Esophagus squamous epithelium (tissue), 5 donors: ENCODE measurements at places on chromosomes 11 and 22.

GRCh38 chr11:108369064-108369463 lies 98.3 kb downstream of the C11orf65 start:
- H3K4me1 ChIP-seq = no peaks in the 10 kb centered on the region
- no peak overlapping the region for H3K4me3 ChIP-seq
- no peaks in the 10 kb centered on the region for H3K27me3 ChIP-seq

DNA sequence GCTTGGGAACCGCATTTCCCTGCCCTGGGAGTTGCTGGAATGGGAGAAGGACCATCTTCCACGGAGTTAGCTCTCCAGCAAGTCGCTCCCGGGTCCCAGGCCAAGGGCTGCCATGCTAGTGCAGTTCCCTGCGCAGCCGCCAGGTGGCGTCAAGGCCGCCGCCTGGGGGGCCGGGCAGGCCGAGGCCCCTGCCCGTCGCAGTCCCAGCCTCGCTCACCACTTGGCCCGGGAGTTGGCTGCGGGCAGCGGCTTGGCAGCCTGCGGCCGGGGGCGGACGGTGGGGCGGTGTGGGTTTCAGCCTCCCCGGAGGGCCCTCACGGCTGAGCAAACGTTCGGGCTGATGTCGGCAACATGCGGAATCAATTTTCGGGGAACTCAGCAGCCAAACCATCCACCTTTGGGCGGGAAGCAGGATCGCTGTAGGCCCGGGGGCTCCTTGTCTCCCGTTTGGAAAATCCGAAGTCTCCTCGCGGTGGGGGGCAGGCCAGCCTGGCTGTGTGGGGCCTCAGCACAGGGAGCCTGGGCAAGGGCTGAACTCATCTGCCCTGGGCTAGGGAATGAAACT lies 415.1 kb downstream of the SOX6 start:
- DNase-seq = no peak
- no peak overlapping the region for H3K27ac ChIP-seq
- H3K27me3 ChIP-seq = no peaks in the 10 kb centered on the region
- H3K4me1 ChIP-seq = peaks cover 4% of the 10 kb centered on the region
- no peaks in the 10 kb centered on the region for H3K36me3 ChIP-seq

- no peak overlapping the region for H3K27ac ChIP-seq
- no peaks in the 10 kb centered on the region for H3K4me1 ChIP-seq
- no peak for DNase-seq
- no peak overlapping the region for H3K4me3 ChIP-seq
- no peaks in the 10 kb centered on the region for H3K27me3 ChIP-seq
Measured at GRCh38 chr11:87425391-87425790, 387.7 kb downstream of the TMEM135 start.

GRCh38 chr22:50610581-50610980 lies 10.0 kb downstream of the MAPK8IP2 start:
- peaks cover 15% of the 10 kb centered on the region for H3K4me1 ChIP-seq
- no peaks in the 10 kb centered on the region for H3K36me3 ChIP-seq
- no peak overlapping the region for H3K4me3 ChIP-seq
- no peak for DNase-seq
- H3K27ac ChIP-seq = no peak overlapping the region

- no peak for DNase-seq
- no peaks in the 10 kb centered on the region for H3K27me3 ChIP-seq
- peak overlapping the region; percentile 12 for H3K4me3 ChIP-seq
Measured at GRCh38 chr11:61488651-61489291, 19.8 kb upstream of the LRRC10B start.

DNA sequence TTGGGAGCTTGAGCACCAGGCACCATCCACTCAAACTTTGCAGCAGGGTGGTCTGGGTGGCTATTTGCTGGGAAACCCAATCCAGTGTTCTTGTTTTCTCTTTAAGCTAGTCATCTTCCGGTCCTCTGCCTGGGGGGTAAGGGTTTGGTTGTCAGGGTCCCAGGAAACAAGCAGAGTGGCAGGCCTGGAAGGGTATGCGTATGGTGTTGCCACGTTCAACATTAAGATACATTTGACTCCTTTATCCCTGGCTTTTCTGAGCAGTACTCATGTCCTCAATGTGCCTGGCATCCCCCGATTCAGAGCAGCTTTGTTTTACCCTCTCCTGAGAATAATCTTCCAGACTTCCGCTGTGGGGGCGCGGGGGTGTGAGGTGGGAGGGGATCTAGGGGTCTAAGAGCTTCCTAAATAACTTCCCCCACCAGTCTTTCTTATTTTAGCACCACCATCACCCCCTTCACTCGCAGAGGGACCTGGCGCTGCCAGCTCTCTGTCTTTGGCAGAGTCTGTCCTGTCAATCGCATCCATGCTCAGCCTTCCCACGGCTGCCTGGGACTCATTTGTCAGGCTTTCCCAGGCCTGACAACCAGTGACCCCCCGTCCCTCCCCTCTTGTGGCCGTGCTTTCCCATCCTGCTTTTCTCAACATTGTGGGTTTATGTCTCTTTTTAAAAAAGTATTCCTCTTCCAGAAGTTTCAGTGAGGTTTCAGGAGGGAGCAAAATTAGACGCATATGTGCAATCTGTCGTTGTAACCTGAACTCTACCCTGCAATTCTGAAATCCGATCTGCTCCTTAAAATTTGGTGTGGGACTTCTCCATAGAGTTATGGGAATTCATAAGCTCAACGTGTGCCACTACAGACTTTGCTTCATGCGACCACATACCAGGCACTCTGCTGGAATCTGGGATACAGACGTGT lies 27.0 kb upstream of the RBFOX2 start:
- H3K36me3 ChIP-seq = no peaks in the 10 kb centered on the region
- no peak overlapping the region for H3K27ac ChIP-seq
- H3K4me3 ChIP-seq = no peak overlapping the region
- no peak for DNase-seq
- H3K27me3 ChIP-seq = no peaks in the 10 kb centered on the region
- peaks cover 20% of the 10 kb centered on the region for H3K4me1 ChIP-seq

- H3K27ac ChIP-seq = no peak overlapping the region
- H3K27me3 ChIP-seq = no peaks in the 10 kb centered on the region
- H3K36me3 ChIP-seq = no peaks in the 10 kb centered on the region
- H3K4me3 ChIP-seq = no peak overlapping the region
- DNase-seq = no peak
Measured at GRCh38 chr11:113591117-113591516, 115.0 kb downstream of the TMPRSS5 start.

GRCh38 chr11:70493089-70493474 lies 94.8 kb downstream of the CTTN start:
- no peaks in the 10 kb centered on the region for H3K4me1 ChIP-seq
- no peak overlapping the region for H3K4me3 ChIP-seq
- H3K36me3 ChIP-seq = no peaks in the 10 kb centered on the region
- H3K27ac ChIP-seq = no peak overlapping the region

GRCh38 chr11:17745023-17745772 lies 10.6 kb downstream of the KCNC1 start:
- DNase-seq = no peak
- no peaks in the 10 kb centered on the region for H3K4me1 ChIP-seq
- peaks cover 36% of the 10 kb centered on the region for H3K27me3 ChIP-seq

DNA sequence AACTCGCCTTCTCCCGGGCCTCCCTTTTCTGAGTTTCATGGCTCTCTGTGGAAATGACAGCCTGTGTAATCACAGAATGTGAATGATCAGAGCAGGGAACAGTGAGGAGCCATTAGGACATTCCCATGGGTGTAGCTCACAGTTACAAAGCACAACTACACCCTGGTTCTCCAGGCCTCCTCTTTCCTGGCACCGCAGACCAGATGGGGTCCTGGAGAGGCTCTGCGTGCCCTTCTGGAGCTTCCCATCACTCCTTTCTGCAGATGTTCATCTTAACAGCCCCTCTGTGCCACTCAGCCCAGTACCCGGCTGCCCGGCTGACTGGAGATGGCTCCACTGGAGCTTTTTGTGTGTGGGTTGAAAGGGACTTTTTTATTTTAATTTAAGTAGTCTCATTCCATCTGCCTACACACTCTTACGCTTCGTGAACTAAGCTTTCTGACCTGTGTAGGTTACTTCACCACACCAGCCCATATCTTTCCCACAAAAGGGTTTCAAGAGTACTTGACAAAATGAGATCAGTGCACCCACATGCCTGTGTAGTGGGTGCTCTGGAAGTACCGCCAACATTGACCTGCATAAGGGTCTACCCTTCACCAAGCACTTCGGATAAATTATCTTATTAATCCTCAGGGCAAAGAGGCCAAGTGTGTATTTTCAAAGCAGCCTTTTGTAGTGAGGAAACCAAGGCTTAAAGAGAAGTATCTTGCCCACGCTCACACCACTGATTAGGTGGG lies 29.8 kb downstream of the SREBF2 start:
- peak overlapping the region; percentile 60 for H3K27ac ChIP-seq
- peaks cover 11% of the 10 kb centered on the region for H3K36me3 ChIP-seq
- no peak for DNase-seq
- peaks cover 22% of the 10 kb centered on the region for H3K4me1 ChIP-seq
- no peaks in the 10 kb centered on the region for H3K27me3 ChIP-seq

GRCh38 chr11:113417428-113417827 lies 29.8 kb downstream of the ANKK1 start:
- no peaks in the 10 kb centered on the region for H3K36me3 ChIP-seq
- no peak overlapping the region for H3K4me3 ChIP-seq
- DNase-seq = no peak
- H3K27ac ChIP-seq = no peak overlapping the region
- no peaks in the 10 kb centered on the region for H3K4me1 ChIP-seq
- no peaks in the 10 kb centered on the region for H3K27me3 ChIP-seq

GRCh38 chr22:47192651-47193437 lies 430.4 kb downstream of the TBC1D22A start:
- no peak overlapping the region for H3K27ac ChIP-seq
- DNase-seq = no peak
- H3K4me1 ChIP-seq = no peaks in the 10 kb centered on the region
- no peak overlapping the region for H3K4me3 ChIP-seq

DNA sequence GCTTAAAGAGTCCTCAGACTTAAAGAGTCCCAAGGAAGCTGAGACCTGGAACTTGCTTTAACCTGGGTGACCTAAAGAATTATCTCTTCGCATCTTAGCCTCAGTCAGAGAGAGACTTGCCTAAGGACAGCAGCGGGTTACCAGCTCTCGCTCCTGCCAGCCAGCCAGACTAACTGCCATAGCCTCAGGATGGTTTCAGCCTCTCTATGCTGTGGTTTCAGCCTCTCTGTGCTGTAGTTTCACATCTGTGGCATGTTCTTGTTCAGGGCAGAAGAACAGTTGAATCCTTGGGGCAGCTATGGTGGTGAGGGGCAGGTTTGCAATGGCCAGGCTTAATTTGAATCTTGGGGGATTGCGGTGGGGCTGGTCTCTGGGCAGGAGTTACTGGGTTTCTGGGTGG lies 2.3 kb downstream of the FRMD8 start:
- H3K27ac ChIP-seq = peak overlapping the region; percentile 99
- H3K27me3 ChIP-seq = no peaks in the 10 kb centered on the region
- H3K4me3 ChIP-seq = no peak overlapping the region
- no peak for DNase-seq
- H3K36me3 ChIP-seq = peaks cover 47% of the 10 kb centered on the region

DNA sequence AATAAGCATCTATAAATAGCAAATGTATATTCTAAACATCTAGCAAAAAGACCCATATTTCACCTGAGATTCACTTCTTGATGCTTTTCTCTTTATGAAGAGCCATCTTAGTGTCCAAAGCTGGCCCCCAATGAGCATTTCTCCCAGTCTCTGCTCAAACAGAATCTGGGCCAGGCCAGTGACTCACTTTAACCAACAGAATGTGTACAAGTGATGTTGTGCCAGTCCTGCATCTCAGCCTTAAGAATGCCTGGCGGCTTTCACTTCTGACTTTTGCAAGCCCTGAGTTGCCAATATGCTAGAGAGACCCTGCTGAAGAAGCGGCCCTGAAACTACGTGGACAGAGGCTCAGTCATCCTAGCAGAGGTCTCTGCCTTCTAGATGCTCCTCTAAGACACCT lies 6.9 kb upstream of the COPB1 start:
- no peaks in the 10 kb centered on the region for H3K4me1 ChIP-seq
- peaks cover 89% of the 10 kb centered on the region for H3K36me3 ChIP-seq
- no peaks in the 10 kb centered on the region for H3K27me3 ChIP-seq

DNA sequence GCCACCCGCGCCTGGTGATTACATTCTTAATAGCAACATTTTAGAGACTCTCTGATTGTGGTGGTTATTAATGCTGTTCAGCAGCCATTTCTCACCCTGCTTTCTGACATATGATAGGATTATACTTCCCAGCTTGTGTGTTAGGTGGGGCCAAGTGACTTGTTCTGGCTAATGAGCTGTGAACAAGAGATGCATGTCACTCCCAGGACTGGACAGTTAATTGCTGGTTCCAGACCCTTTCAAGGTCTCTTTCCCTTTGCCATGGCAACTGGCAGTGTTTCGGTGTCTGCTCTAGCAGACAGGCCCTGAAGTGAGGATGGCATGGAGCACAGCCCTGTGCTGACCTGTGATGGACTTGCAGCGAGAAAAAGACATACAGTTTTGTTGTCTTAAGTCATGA lies 8.9 kb upstream of the PTPRJ start:
- no peaks in the 10 kb centered on the region for H3K4me1 ChIP-seq
- H3K27me3 ChIP-seq = no peaks in the 10 kb centered on the region
- H3K36me3 ChIP-seq = no peaks in the 10 kb centered on the region
- H3K4me3 ChIP-seq = no peak overlapping the region
- no peak for DNase-seq

DNA sequence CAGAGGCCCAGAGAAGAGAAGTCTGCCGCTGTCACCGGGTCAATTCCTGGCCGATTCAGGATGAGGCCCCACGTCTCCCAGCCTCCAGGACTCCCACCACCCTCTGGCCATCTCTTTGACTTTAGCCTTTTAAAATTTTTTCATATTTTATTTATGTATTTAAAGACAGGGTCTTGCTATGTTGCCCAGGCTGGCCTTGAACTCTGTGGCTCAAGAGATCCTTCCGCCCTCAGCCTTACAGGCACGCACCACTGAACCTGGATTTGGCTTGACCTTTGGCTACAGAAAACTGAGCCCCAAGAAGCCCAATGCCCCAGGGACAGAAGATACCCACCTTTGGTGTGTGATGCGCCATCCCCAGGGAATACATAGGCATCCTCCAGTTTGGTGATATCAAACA lies 3.9 kb downstream of the POLR3H start:
- H3K36me3 ChIP-seq = peaks cover 64% of the 10 kb centered on the region
- H3K27ac ChIP-seq = peak overlapping the region; percentile 74
- H3K4me1 ChIP-seq = peaks cover 22% of the 10 kb centered on the region
- no peak overlapping the region for H3K4me3 ChIP-seq
- H3K27me3 ChIP-seq = no peaks in the 10 kb centered on the region

- no peak overlapping the region for H3K4me3 ChIP-seq
- no peaks in the 10 kb centered on the region for H3K27me3 ChIP-seq
- H3K27ac ChIP-seq = no peak overlapping the region
- no peaks in the 10 kb centered on the region for H3K36me3 ChIP-seq
- H3K4me1 ChIP-seq = no peaks in the 10 kb centered on the region
- no peak for DNase-seq
Measured at GRCh38 chr11:28338371-28338770, 230.2 kb downstream of the METTL15 start.
